ENCODE measurements at places on chromosomes 2 and 18.

GRCh38 chr2:237791977-237792727 lies 6.4 kb upstream of the RBM44 start:
- no peak for DNase-seq
- H3K36me3 ChIP-seq = no peaks in the 10 kb centered on the region
- no peak overlapping the region for H3K27ac ChIP-seq
- no peaks in the 10 kb centered on the region for H3K27me3 ChIP-seq
- H3K4me3 ChIP-seq = no peak overlapping the region
- H3K4me1 ChIP-seq = no peaks in the 10 kb centered on the region

DNA sequence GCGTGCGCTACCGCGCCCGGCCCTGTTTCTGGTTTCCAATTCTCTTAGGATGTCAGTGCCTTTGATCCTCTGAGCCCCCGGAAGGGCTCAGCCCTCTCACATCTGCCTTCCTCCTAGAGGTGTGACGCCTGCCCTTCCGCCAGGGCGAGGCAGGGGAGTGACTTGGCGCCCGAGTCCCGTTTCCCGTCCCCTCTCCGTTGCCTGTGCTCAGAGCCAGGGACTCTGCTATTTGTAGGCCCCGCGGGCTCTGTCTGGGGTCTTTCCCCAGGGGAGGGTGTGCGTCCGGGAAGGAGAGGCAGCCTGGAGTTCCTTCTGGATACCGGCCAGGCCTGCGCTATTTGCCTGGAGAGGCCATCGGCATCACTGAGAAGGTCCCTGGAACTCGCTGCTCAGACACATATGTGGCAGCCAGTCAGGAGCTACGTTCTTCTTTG lies 103.7 kb upstream of the TAF1B start:
- no peaks in the 10 kb centered on the region for H3K27me3 ChIP-seq
- DNase-seq = peak; percentile 77
- H3K27ac ChIP-seq = peak overlapping the region; percentile 54
- H3K4me3 ChIP-seq = peak overlapping the region; percentile 43
- H3K36me3 ChIP-seq = no peaks in the 10 kb centered on the region
- H3K4me1 ChIP-seq = peaks cover 11% of the 10 kb centered on the region

DNA sequence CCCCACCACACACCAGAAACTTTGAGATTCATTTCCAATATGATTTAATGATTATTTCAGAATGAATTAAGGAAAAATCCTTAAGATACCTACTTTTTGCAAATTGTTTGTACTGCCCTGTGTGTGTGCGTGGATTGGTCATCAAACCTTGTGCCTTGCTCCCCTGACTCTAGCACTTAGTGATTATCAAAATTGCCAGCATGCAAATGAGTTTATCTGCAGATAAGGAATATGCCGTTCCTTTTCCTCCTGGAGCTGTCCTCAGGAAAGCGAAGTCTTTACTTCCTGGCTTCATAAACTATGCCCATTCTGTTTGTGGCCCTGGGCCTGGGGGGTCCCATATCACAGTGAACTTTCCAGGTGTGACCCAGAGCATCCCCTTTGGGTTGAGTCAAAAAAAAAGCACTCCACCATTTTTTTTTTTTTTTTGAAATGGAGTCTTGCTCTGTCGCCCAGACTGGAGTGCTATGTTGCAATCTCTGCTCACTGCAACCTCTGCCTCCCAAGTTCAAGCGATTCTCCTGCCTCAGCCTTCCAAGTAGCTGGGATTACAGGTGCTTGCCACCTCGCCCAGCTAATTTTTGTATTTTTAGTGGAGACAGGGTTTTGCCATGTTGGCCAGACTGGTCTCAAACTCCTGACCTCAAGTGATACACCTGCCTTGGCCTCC lies 11.4 kb downstream of the CHMP1B start:
- H3K27ac ChIP-seq = no peak overlapping the region
- no peaks in the 10 kb centered on the region for H3K27me3 ChIP-seq
- no peak for DNase-seq
- no peaks in the 10 kb centered on the region for H3K4me1 ChIP-seq
- H3K4me3 ChIP-seq = no peak overlapping the region
- no peaks in the 10 kb centered on the region for H3K36me3 ChIP-seq

DNA sequence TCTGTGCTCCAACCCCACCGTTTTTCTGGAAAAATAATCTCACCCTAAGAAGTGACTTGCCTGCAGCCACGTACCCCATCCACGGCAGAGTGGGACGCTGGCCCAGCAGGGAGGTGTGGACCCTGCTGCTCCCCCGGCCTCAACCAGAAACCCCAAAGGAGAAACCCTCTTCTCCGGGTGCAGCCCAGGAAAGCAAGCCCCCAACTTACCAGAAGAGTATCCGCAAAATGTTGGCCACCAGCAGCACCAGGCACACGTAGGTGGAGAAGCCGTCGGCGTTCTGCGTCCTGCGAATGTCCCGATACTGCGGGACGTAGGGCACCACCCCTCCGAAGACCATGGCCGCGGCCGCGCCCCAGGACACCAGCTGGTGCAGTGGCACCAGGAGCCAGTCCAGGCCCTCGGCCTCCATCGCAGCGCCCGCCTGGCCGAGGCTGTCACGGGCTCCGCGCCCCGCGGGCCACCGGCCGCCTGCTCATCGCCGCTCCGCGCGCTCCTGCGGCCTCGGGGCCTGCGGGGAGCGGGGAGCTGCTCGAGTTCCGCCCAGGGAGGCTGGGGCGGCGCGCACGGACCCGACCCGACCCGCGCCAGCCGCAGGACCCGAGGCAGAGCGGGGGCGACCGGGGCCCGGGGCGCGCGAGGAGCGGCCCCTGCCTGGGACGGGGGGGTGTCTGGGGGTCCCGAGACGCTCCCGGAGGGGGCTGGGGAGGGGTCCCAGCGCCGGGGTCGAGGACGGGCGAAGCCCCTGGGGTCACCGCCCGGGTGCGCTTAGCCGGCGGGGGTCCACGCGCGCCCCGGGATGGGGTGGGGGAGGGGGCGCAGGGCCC lies 725 bp downstream of the SLC66A2 start:
- no peaks in the 10 kb centered on the region for H3K27me3 ChIP-seq
- peak; percentile 67 for DNase-seq
- peak overlapping the region; percentile 72 for H3K27ac ChIP-seq
- H3K36me3 ChIP-seq = peaks cover 4% of the 10 kb centered on the region
- H3K4me1 ChIP-seq = peaks cover 20% of the 10 kb centered on the region
- H3K4me3 ChIP-seq = peak overlapping the region; percentile 95

DNA sequence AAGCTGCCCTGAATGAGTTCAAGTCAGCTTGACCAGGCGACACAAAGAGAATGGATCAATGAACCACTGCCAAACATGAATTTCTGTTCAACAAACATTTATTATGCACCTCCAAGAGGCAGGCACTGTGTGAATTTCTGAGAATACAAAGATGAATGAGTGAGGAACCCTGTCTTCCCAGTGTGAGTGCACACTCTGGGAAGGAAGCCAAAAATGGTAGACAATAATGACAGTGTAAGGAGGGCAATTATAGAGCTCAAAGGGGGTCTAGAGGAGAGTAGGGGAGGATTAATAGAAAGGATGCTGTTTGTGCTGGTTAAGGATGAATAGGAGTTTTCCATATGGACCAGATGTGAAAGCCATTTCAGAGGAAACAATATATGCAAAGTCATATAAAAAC lies 213.4 kb downstream of the DCC start:
- H3K4me1 ChIP-seq = no peaks in the 10 kb centered on the region
- H3K27me3 ChIP-seq = no peaks in the 10 kb centered on the region
- no peak overlapping the region for H3K27ac ChIP-seq

- H3K4me1 ChIP-seq = peaks cover 9% of the 10 kb centered on the region
- H3K4me3 ChIP-seq = no peak overlapping the region
- DNase-seq = no peak
- H3K36me3 ChIP-seq = no peaks in the 10 kb centered on the region
- no peaks in the 10 kb centered on the region for H3K27me3 ChIP-seq
These were observed 105.5 kb downstream of the GPD2 start for GRCh38 chr2:156541706-156542105.

GRCh38 chr2:165239230-165239629 lies at the start of gene SCN2A:
Gene SCN2A, plus strand, starts transcription at chr2:165239414. Its CDS starts 56,410 bp downstream, at chr2:165295824.
- H3K4me3 ChIP-seq = no peak within 1 kb of the TSS
- no peaks in the 10 kb centered on the region for H3K36me3 ChIP-seq

DNA sequence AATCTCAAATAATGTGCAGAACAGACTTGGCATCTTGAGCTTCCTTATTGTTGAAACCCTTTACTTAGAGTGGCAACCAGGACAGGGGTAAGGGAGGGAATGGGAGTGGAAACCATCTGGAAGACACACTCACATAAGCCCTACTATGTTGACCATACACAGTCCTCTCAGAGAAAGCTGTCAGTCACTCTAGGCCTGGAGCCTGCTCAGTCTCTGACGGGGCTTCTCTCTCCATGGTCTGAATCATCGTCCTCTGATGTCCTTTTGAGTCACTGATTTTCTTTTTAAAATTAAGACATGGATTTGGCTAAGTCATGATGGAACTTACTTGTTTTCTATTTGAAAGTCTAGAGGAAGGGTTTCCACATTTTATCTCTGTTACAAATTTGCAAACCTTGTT lies 74.0 kb downstream of the MYO1B start:
- peak overlapping the region; percentile 64 for H3K27ac ChIP-seq
- H3K4me3 ChIP-seq = no peak overlapping the region
- H3K4me1 ChIP-seq = peaks cover 53% of the 10 kb centered on the region

- no peak overlapping the region for H3K4me3 ChIP-seq
- H3K36me3 ChIP-seq = no peaks in the 10 kb centered on the region
- H3K27me3 ChIP-seq = no peaks in the 10 kb centered on the region
- DNase-seq = no peak
These were observed 235.1 kb downstream of the EPHA4 start for GRCh38 chr2:221336967-221337366.

DNA sequence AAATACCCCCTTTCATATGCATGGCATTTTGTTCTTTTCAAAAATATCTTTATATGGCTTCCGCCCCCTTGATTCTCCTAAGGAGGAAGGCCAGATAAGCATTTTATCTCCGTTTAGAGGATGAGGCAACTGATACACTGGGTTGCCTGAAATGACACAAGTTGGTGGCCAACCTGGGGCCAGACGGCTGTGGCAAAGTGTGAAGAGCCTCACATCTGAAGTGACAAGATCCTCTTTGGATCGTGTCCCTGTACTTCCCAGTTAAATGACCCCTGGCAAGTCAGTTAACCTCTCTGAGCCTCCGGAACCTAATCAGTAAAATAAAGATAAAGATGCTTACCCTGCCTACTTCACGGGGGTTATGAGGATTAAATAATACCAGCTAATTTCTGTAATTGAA lies 4.6 kb downstream of the SETBP1 start:
- no peak overlapping the region for H3K4me3 ChIP-seq
- no peaks in the 10 kb centered on the region for H3K27me3 ChIP-seq
- H3K27ac ChIP-seq = peak overlapping the region; percentile 100
- H3K4me1 ChIP-seq = peaks cover 70% of the 10 kb centered on the region
- no peak for DNase-seq
- H3K36me3 ChIP-seq = no peaks in the 10 kb centered on the region

GRCh38 chr18:59623456-59624368 lies 73.5 kb downstream of the CCBE1 start:
- DNase-seq = peak; percentile 34
- no peak overlapping the region for H3K4me3 ChIP-seq
- H3K27ac ChIP-seq = peak overlapping the region; percentile 62
- no peaks in the 10 kb centered on the region for H3K36me3 ChIP-seq
- H3K27me3 ChIP-seq = no peaks in the 10 kb centered on the region

GRCh38 chr18:9673296-9674251 lies 34.5 kb upstream of the RAB31 start:
- H3K36me3 ChIP-seq = no peaks in the 10 kb centered on the region
- no peaks in the 10 kb centered on the region for H3K27me3 ChIP-seq
- peaks cover 7% of the 10 kb centered on the region for H3K4me1 ChIP-seq
- H3K27ac ChIP-seq = no peak overlapping the region
- no peak for DNase-seq
- no peak overlapping the region for H3K4me3 ChIP-seq

DNA sequence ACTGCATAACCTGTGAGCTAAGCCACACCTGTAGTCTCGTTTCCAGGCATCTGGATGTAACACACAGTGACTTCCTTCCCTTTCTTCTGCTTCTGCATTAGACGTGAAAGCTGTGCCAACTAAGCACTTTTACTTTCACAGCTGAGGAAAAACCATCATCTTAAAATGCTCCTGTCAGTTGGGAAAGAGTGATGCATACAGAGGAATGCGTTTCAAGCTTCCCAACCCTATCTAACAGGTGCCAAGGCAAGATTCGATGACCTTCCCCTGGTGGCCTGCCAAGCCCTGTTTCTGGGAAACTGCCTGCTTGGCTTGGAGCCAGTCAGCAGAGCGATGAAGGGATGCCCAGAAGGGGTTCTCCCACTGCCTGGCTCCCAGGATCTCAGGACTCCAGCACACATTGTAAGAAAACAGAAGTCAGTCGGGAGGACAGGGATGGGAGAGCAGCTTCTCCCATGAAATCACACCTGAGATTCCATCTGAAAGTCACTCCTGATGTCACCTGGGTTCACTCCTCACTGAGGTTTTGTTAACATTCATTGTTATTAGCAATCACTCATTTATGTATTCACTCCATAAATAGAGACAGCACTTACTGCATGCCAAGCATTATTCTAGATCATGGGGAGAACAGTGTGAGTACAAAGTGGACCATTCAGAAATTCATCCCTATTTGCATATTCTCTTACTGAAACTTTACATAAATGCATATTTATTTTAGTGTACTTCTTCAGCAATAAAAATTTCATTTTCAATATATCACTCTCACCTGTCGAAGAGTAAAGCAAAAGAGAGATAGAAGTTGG lies 64.1 kb downstream of the DTNA start:
- peak overlapping the region; percentile 61 for H3K27ac ChIP-seq
- no peaks in the 10 kb centered on the region for H3K36me3 ChIP-seq
- DNase-seq = peak; percentile 66

DNA sequence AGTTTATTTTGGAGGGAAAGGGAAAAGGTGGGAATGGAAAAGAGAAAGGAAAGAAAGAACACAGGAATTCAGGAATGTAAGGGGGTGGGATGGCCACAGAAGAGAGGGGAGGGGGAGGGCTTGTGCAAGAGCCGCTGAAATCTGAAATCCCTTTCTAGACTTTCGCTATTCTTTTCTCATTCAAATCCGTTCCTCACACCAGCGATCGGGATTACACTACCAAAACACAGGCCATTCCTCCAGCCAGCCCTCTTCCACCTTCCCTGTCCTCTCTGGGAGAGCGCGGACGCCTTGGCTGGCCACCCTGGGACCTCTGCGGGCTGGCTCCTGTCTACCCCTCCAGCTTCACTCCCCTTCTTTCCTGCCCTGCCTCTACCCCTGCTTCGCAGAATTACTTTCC lies 102.3 kb downstream of the CDCA7 start:
- no peak for DNase-seq
- H3K27me3 ChIP-seq = no peaks in the 10 kb centered on the region
- no peaks in the 10 kb centered on the region for H3K36me3 ChIP-seq
- no peak overlapping the region for H3K4me3 ChIP-seq
- no peaks in the 10 kb centered on the region for H3K4me1 ChIP-seq

GRCh38 chr18:23824240-23824639 lies 135.0 kb downstream of the LAMA3 start:
- H3K27me3 ChIP-seq = no peaks in the 10 kb centered on the region
- H3K4me3 ChIP-seq = no peak overlapping the region
- no peak for DNase-seq
- peak overlapping the region; percentile 83 for H3K27ac ChIP-seq
- no peaks in the 10 kb centered on the region for H3K36me3 ChIP-seq
